CD4-positive, alpha-beta T cell treated with Interleukin-4 for 4 hours (primary cell): ENCODE measurements at places on chromosomes 11 and 22.

DNA sequence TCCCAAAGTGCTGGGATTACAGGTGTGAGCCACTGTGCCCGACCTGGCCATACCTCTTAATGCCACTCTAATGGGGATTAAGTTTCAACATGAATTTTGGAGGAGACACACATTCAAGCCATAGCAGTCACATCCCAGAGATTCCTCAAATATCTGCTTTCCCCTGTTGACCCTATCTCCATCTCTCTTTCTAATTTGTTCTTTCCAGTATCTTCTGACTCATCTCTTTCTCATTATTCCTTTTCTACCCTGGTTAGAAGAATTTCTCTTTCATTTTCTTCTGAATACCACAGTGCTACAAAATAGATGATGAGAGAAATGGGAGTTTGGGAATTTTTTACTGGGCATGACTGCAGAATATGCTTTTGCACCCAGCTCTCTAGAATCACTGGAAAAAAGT is 5.1 kb downstream of the OR10V1 start:
- no peak for DNase-seq

DNA sequence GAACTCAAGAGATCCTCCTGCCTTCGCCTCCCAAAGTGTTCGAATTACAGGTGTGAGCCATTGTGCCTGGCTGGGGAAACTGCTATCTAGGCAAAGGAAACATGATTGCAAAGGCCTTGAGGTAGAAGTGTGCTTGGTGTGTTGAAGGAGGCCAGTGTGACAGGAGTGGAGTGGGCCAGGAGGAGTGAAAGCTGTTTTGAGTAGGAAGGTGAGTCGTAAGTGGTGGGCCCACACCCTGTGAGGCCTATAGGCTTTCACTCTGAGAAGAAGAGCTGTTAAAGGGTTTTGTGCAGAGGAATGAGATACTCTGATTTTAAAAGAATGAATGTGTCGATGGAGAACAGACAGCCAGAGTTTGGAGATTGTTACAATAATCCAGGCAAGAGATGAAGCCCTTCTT is 43.4 kb downstream of the WEE1 start:
- no peak for DNase-seq

GRCh38 chr11:97815667-97816066 is 1205.1 kb upstream of the CNTN5 start:
- no peak for DNase-seq

DNA sequence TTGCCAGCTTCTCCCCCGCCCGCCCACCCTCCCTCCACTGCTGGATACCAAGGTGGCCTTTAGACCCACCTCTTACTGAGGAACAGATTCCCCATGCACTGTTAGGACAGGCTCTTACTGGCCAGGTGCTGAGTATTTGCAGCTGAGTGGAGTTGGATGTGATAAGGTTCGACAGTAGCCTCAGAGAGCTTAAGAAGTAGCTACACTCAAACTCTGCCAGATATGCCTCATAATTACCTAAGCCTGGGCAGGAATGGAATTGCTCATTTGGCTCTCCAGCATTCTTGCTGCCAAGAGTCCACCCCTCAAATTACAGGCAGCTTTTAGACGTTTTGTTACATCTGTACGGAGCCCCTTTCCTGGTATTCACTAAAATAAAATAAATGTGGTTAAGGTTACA is 9.6 kb downstream of the FAM181B start:
- DNase-seq: no peak

DNA sequence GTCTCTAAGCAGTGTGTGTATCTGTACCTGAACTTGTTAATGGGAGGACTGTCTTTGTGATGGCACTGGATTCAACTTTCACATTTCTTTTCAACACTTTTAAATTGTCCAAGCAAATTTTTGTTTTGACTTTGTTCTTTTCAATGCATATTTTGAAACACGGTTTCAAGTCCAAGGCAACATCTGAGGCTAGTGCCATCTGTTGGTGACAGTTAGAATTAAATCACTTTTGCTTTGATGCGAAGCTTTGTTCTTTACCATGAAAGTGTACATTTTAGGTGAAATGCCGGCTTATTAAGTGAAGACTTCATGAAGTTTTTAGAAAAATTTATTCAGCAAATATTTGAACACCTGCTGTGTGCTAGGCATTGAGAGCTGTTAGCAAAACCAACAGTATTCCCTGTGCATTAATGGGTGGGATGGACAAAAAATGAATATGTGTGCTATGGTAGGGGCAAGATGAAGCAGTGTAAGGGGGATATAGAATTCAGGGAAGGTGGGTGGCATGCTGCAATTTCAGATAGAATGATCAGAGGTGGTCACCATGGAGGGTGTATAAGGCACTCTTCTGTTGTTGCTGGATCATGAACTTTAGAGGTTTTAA is 70.2 kb downstream of the DDX10 start:
- peak; percentile 38 for DNase-seq

GRCh38 chr22:22745225-22746060 is 101.0 kb downstream of the GGTLC2 start:
- DNase-seq: peak; percentile 49

DNA sequence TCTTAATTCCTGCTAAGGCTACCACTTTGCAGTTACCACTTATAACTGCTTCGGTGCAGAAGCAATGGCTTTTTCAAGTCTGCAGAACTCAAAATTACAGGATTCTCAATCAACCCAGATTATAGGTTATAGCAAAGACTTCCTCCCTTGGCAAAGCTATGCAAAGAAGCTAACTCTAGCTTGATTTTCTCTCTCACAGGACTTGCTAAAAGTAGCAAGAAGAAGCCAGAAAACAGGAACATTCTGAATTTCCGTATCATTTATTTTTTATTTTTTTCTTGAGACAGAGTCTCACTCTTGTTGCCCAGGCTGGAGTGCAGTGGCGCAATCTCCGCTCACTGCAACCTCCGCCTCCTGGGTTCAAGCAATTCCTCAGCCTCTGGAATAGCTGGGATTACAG is 10.7 kb upstream of the PLEKHB1 start:
- no peak for DNase-seq

DNA sequence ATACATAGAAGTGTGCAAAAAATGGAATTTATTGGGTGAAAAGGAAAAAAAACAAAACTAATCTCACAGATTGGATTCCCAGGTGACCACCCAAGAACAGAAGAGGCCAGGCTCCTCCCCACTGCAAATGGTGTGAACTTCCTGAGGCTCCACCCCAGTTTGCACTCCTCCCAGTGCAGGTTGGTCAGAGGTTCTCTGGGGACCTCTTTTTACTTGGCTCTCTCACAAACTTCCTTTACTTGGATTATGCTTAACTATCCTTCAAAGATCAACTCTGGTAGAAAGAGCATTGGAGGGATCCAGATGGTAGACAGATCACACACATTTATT is 138.9 kb upstream of the CCDC90B start:
- no peak for DNase-seq

GRCh38 chr22:50101870-50102565 is 12.2 kb downstream of the MOV10L1 start:
- DNase-seq: no peak

GRCh38 chr11:33376331-33377310 is 119.4 kb downstream of the HIPK3 start:
- no peak for DNase-seq

DNA sequence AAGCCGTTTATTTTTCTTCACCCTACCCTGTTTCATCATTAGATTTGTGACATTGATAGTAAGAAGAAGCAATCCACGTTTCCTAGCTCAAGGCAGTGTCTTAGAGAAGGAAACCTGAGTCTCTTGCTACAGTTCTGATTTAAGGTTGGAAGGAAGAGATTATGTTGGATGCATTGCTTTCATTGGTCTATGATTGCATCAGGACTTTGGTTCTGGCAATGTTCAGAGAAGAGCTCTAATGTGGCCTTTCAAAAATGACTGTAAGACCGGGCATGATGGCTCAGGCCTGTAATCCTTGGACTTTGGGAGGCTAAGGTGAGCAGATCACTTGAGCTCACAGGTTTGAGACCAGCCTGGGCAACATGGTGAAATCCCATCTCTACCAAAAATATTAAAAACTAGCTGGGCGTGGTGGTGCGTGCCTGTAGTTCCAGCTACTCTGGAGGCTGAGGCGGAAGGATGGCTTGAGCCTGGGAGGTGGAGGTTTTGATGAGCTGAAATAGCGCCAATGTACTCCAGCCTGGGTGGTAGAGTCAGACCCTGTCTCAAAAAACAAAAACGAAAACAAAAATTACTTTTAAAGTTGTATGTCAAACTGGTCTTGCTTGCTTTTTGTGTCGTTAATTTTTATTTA is 4.1 kb downstream of the NUCB2 start:
- no peak for DNase-seq

DNA sequence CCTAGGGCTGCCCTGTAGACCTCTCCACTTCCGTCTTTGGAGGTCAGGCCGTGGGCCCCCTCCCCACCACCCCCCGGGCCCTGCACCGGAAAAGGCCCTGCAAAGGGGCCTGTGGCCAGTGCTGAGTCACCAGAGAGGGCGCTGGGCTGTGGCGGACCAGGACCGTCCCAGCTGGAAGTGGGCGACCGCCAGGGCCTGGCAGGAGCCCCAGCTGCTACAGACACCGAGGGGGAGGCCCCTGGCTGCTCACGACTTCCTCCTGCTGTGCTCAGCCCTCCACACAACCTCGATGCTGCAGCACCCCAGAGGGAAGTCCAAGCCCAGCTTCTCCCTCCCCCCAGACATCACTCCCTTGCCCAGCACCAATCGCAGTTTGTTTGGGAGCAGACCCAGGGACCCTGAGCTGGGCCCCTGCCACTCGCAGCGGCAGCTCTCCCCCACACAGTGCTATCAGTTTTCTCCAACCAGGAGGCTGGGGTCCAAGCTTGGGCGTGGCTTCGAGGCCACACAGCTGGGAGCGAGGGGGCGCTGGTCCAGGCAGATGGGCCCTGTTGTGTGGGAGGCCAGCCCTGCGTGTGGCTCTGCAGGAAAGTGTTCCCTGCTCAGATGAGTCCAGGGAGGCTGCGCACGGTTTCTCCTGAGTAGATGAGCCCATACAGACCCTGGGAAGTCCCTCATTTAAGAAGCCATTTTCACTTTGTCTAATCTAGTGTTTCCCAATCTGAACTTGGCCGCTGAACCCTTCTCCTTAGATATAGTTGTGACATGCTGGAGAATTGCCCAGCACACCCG is 5.6 kb upstream of the SH3BP1 start:
- DNase-seq: peak; percentile 62

GRCh38 chr11:106706355-106706754 is 311.9 kb downstream of the GUCY1A2 start:
- no peak for DNase-seq

DNA sequence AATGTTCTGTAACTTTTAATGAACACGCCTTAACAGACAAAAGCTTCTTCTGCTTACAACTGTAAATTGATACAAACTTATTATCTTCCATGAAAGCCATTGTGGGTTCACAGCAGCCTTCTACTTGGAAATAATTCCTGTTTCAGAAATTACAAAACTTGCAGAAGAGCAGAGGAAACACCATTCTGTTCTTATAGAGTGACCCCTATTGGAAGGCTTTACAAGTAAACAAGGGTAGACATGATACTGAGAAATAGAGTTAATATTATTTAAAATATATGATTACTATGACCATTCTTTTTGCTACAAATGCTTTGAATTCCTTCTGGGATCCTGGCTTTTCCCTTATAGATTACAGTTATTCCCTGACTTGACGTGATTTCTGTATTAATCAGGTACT is 32.4 kb upstream of the KCNA4 start:
- no peak for DNase-seq

DNA sequence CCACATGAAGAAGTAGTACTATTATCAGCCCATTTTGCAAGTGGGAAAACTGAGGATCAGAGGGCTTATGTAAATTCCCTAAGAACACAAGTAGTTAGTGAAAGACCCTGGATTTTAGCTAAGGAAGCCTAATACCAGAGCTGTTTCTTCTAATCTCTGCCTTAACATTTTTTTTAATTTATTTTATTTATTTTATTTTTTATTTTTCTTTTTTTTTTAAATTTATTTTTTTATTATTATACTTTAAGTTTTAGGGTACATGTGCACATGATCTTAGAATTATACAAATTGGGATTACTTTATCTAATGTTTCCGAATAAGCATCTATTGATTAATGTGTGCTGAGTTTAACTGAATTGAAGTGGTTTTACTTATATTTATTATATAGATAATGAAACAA is 1015.3 kb downstream of the LRRC4C start:
- no peak for DNase-seq

- DNase-seq: no peak
Measured at GRCh38 chr11:71363721-71364120, 84.5 kb downstream of the DHCR7 start.

GRCh38 chr11:20599221-20600019 is at the start of gene SLC6A5:
TSS of gene SLC6A5 (plus strand) at chr11:20599608. CDS start at chr11:20599673, 65 bp downstream.
- DNase-seq: no peak
